ENCODE measurements at places on chromosomes 6 and 20.

DNA sequence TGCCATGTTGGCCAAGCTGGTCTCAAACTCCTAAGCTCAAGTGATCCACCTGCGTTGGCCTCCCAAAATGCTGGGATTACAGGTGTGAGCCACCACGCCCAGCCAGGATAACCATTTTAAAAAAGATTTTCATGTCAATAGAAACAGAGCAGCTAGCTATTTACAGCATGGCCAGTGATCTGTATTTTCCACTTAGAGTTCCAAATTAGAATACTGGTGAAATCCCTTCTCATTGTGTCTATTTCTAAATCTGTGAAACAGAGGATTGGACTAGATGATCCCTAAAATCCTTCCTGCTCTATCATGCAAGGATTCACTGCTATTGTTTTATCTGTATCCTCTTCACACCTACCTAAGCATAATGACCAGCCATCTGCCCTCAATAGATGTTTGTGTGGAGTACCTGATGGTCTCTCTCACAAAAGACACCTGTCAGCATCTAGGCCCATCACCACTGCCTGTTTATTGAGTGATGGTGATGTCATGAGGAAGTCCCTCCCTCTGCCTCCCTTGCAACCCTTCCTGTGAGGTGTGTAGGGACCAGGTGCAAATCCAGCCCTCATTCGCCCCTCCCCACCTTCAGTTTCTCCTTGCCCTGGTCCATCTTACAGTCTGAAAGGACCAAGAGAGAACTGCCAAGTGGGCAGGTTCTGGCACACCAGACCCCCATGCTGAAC lies 26.5 kb upstream of the SMIM29 start:
- no peak for DNase-seq

DNA sequence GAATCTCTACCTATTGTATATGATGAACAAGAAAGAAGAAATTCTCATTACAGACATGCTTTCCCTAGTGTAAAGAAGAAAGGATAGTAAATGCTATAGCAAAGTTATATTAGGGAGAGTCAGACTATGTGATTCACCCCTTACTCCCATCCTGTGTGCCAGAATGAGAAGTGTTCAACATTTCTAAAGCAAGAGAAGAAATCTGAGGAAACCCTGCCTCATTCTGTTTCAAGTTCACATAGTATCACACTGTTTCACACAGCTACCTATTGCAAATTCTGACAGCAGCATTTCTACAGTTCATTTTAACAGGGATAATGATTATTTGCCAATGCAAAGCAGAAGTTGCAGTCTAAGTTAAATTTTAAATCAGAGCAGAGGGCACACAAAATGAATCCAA lies 267.2 kb upstream of the TCF21 start:
- DNase-seq = peak; percentile 16

GRCh38 chr6:97128507-97128906 lies 154.5 kb downstream of the MMS22L start:
- DNase-seq = no peak

DNA sequence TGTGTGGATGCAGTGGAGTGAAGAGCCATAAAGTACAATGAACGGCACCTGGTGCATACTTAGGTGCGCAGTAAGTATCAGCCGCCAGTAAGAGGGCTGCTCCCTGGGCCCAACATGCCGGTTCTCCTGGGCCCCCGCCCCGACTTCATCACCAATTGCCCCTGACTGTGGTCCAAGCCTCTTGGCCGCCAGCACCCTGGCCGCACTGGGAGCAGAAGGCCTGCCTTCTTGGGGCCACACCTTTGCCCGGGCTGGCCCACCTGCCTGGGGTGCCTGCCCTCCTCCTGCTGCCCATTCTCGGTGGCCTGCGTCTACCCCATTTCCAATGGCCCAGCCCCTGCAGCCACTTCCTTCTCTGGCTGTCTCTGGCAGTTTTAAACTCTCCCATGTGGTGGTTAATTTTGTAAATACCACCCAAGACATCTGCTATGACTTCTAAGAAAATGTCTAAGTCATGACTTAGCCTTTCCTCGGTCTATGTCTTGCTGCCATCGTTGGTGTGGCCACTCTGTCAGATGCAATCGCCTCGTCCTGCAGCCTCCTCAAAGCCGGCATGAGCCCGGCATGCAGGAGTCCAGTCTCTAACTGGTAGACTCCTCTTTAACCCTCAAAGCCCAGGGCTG lies 36.8 kb downstream of the PMEPA1 start:
- DNase-seq = no peak

DNA sequence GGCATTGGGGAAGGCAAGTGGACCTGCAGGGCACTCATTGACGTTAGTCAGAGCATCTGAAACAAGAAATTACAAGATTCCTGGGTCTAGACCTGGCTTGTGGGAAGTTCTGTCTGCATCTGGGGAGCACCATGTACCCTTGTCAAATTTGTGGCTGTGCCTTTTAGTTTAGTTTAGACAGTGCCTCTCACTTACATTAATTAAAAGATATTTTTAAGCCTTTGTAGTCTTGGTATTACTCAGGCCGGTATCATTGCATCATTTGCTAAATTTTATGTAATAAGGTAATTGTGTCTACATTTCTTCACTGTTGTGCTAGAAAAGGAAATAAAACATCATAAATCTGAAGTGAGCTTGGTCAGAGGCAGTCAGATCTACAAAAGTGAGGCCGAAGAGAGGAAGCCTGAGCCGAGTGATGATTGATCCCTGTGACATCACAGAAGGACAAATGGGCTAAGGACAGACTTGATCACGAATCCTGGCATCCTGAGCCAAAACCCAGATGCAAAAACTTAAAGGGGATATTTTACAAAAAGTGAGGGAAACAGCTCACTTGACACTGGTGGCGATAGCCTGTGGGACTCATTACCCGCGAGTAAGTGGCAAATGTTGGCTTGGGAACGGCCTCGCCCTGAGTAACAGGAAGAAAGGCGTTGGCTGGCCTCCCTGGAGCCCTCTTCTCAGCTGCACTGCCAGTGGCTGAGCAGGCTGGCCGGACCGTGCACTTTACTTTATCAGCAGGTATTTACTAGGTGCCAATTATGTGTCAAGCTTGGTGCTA lies 106.5 kb downstream of the TCP11 start:
- DNase-seq = no peak

DNA sequence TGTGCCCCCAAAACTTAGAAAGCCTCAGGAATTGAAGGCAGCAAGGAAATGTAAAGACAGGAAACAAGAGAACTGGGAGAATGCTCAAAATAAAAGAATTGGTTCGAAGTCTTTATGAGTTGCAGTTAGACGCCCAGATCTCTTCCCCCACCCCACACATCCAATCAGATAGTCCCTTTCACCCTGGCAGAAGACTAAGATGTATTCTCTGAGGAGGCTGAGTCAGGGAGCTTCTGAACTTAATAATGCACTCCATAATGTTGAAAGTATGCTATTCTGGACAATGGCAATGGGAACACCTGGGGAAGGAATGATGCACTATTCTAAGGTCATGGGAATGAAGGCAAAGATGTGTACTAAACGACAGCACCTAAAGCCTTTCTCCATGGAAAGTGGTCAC lies 173.6 kb downstream of the MTFR2 start:
- DNase-seq = no peak

DNA sequence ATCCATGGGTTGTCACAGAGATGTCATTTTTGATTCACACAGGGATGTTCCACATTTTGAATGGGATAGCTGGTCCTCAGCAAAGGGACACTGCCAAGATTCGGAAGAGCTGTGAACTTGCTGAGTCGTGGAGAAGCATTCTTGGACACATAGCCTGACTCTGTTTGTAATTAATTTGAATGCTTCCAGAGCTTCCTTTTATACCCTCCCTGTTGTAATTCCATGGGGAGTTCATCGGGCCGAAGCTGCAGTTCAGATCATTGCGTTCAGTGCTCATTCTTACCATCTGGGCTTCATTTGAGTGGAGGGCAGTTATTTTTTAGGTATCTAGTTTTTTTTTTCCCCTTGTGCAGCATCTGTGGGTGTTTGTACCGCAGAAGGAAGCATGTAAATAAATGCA lies 126.5 kb downstream of the SLC24A3 start:
- no peak for DNase-seq

GRCh38 chr6:158789115-158789917 lies 29.9 kb downstream of the EZR start:
- DNase-seq = no peak

DNA sequence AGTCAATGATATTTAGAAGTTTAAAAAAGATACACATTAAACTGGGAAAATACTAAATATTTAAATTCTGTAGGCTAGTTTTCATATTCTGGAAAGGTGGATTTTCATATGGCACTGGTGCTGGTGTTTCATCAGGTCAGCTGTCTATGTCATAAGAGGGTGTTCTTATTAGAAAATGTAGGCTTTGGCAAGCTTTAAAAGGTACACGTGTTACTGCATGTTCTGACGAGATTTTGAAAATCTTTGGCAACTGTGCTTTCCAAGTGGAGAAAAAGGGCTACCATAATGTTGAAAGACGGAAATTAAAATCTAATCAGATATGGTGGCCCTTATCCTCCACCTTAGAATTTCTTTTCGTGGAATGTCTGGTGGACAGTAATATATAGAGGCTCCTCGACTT lies 30.0 kb downstream of the SLC22A3 start:
- DNase-seq = no peak

Data from NCI-H526 (cell line).